Stimulated activated CD8-positive, alpha-beta memory T cell treated with anti-CD3 and anti-CD28 coated beads, Interleukin-2, amount 100 ng/mL, for 1 hour (primary cell): ENCODE measurements at places on chromosomes 16 and 17.

GRCh38 chr16:24875466-24875865, 29.7 kb downstream of the SLC5A11 start:
- no peak for DNase-seq

DNA sequence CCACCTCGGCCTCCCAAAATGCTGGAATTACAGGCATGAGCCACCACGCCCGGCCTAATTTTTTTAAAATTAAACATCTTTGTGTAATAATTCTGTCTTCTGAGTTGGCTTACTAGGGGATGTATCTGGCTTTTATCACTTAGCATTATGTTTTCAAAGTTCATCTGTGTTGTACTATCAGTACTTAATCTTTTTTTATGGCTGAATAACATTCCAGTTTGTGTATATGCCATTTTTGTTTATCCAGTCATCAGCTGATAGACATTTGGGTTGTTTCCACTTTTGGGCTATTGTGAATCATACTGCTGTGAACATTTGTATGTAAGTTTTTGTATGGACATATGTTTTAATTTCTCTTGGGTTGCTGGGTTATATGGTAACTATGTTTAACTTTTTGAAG, 69.0 kb downstream of the CHD9 start:
- no peak for DNase-seq

- DNase-seq = no peak
These were observed 26.8 kb downstream of the COG4 start for GRCh38 chr16:70496513-70496912.

DNA sequence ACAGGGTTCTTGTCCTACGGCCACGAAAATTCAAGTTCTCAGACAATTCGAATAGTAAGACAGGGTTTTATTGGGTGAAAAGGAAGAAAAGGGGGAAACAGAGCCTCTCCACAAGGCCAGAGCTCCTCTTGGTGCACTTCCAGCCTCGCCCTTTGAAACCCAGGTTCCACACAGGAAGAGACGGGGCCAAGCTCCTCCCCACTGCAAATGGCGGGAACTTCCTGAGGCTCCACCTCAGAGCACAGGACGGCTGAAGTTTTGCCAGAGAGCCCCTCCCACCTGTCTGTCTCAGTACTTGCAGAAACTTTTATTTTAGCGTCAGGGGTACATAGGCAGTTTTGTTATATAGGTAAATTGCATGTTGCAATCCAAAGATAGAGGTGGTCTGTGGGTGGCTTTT, 165.7 kb upstream of the CDH8 start:
- DNase-seq = no peak

DNA sequence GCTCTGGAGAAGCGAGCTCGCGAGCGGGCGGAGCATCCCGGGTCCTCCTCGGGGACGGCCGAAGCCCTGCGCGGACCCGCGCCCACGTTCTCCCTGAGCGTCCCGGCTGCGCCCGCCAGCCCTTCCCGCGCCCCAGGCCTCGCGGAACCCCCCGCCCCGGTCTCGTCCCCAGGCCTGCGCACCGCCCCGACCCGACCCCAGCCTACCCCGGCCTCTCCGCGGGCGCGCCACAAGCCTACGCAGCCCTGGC, 159 bp downstream of the USP36 start:
- no peak for DNase-seq

DNA sequence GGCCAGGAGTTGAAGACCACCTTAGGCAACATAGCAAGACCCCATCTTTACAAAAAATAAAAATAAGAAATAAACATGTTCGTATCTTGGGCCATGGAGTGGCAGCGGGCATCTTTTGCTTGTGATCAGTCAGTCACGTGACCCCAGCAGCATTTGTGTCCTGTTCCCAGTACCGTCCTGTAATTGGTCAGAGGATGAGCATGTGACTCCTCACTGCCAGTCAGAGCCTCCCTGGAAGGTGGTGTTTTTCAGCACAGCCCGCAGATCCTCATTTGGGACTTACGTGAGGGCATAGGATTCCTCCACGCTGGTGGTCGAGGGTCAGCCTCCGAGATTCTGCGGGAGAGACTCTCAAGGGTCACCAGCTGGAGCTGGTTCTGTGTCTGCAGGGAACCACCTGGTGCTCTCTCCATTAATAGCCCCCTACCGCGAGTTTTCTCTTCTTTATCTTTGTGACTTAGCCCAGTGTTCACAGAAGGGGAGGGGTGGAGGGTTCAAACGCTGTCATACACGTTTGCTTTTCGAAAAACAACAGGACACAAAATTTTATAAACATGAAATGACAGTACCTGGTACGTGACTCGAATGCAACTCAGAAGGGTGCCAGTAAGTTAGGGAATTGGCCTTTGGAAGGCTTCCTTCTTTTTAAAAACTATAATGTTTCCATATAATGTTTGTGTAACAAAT, 17.2 kb downstream of the MRC2 start:
- no peak for DNase-seq

- DNase-seq = no peak
These were observed 916 bp downstream of the PAGR1 start for GRCh38 chr16:29816694-29817441.

DNA sequence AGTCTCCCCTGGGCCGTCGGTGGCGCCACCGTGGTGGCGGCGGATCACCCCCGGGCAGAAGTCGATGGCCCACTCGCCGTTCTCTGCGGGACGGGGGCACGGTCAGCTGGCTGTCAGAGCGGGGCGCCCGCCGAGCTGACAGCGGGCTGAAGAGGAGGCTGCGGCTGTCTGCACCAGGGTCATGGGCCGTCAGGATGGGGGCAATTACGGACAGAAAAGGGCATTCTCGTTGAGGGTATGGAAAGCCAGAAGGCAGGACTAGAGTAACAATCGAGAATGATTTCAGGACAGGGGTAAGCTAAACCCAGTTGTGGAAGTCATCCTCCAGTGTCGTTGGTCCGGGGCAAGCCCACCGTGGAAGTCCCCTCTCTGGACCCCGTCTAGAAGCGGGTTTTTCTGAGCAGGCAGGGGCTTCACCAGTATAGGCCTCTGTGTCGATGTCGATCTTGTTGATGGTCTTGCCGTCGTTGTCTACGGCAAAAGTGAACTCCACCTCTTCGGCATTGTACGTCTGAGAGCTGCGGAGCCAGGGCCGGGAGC, 1.7 kb downstream of the CHRNE start:
- DNase-seq = no peak

DNA sequence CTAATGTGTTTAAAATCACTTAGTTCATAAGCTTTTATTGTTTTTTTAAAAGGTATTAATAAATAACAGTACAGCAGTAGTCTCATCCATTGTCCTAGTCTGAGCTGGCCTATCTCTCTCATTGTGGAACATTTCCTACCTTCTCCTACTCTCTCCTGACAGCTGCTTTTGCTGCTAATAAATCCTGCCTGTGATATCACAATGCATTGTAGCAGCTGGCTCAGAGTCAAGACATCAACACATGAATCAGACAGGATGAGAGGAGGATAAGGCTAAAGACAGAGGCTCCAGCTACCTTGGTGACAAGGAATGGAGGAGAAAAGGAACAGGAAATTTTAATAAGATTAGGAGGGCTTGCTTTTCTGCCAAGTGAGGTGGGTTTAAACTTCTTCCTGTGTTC, 626.1 kb downstream of the HS3ST4 start:
- DNase-seq = no peak

- no peak for DNase-seq
These were observed 4.4 kb upstream of the DHX40 start for GRCh38 chr17:59561042-59561441.

GRCh38 chr17:6048486-6048885, 21.7 kb upstream of the WSCD1 start:
- DNase-seq = no peak
